Right renal pelvis (tissue), 4 donors: ENCODE measurements at places on chromosomes 16 and 17.

DNA sequence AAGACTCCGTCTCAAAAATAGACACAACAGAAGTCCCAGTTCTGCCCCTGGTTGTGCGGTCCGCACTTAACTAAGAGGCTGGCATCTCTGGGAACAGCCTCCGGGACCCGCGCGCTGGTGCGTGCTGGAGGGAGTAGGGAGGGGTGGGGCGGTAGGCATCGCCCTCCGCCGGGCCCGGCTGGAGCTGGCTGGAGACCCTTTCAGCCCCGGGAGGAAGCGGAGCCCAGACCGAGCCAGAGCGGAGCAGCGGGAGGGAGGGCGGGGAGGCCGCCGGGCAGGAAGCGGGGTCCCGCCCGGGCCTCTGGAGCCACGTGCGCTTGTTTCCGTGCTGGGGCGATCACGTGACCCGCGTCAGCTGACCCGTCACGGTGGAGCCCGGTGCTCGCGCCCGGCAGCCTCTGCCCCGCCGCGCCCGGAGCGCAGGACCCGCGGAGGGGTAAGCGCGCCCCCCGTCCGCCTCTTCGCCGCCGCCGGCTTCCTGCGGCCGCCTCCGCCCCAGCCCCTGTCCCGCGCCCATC, at the start of gene WDR81:
Gene WDR81 (plus strand): TSS at position 354 of the 518 bp plus-strand sequence. CDS start 256 bp downstream, outside the sequence.
- DNase-seq, result peak; percentile 71

GRCh38 chr17:59669411-59669810, 37.8 kb downstream of the PTRH2 start:
- DNase-seq, result peak; percentile 18

- no peak for DNase-seq
Measured at GRCh38 chr16:83951544-83951943, 1.5 kb upstream of the OSGIN1 start.

DNA sequence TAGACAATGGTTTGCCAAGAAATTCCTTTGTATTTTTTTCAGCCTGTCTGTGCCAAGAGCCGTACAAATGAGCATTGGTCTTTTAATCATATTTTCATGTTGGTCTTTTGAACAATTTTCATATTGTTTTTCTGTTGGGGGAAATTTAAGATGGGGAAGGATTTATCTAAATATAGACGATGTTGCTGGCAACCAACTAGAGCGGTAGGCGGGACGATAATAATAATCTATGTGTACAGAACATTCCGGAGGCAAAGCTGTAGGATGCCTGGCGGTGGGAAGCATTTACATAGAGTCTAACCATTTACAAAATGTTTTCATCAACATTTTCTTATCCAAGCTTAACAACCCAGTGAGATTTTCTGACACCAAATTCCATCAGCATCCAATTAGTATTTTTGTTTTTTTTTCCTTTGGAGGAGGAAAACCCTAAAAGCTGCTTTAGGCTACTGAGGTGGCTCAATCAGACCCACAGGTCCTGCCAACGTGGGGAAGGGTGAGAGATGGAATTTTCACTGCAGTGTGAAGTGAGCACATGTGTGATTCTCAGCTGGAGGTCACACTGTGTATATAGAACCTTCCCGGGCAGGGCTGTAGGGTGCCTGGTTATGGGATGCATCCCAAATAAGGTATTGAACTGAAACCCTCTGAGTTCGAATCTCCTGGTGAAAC, 11.7 kb upstream of the SEC14L1 start:
- DNase-seq, result no peak

DNA sequence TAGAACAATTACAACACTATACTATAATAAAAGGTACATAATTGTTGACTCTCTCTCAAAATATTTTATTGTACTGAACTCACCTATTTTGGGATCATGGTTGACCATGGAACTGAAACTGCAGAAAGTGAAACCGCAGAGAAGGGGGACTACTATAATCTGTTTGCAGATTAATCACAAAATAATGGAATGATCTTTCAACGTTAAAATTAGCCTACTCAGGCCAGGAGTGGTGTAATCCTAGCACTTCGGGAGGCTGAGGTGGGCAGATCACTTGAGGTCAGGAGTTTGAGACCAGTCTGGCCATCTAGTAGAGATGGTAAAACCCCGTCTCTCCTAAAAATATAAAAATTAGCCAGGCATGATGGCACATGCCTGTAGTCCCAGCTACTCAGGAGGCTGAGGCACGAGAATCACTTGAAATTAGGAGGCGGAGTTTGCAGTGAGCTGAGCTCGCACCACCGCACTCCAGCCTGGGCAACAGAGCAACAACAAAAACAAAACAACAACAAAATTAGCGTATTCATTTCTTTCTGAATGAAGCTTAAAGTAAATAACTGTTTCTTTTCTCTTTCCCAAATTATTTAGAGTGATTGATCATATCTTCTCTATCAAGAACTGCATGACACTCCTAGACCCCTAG, 45.6 kb downstream of the IKZF3 start:
- no peak for DNase-seq

- DNase-seq, result no peak
Measured at GRCh38 chr16:72937360-72937759, 110.6 kb downstream of the ZFHX3 start.
